ENCODE measurements at places on chromosomes 2 and 18.

DNA sequence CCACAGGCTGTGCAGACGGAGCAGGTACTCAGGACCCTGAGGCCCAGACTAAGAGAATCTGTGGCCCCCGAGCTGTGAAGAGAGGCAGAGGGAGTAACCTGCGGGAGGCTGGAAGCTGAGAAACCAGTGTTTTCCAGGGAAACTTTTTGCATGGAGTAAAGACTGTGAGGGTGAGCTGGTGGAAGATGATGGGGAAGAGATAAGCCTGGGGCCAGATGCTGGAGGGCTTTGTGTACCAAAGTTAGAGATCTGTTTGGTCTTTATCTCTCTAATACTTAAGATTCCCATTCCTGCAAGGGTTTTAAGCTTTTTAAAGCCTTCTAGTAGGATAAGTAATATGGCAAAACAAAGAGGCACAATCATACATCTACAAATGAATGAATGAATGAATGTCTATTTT is 43.7 kb upstream of the MEX3C start:
- DNase-seq = no peak

GRCh38 chr2:219123356-219124135 is 37.1 kb downstream of the NHEJ1 start:
- DNase-seq = no peak

- no peak for DNase-seq
Measured at GRCh38 chr18:63683152-63683551, 19.6 kb upstream of the SERPINB11 start.

GRCh38 chr2:12495247-12495868 is 221.4 kb upstream of the TRIB2 start:
- no peak for DNase-seq

DNA sequence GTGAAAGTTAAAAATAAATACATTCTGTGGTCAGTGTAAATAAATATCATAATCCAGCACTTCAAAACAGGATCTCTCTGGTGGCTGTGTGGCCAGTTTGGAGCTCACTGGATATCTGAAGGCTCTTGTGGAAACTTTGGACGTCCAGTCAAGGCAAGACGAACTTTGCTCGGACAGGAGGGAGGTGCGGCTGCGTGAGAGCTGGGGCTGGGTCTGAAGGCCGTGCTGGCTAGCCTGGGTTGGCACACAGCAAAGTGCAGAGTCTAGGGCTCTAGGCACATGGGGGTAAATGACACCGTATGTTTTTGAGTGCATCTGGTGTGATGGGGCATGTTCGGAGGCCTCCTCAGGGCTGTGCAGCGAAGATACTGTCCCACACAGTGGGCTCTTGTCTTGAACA is 78.9 kb upstream of the TXNDC2 start:
- DNase-seq = no peak

DNA sequence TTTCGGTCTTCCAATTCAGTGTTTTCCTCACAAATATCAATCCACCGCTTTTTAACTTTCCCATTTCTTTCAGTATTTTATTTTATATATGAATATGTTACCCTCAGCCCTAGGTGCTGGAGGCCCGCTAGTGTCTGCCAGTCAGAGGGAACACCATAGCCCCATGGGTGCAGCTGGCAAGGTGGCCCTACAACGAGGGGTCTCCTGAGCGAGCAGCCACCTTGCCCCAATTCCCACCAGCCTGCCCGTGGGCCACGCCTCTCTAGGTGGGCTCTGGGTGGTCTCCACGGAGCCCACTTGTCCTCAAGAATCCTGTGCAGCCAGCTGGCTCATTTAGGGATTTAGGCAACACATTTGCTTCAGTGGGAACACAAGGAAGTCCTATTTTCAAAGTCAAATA is 72.5 kb upstream of the RGPD5 start:
- no peak for DNase-seq

GRCh38 chr18:8854962-8855361 is 149.6 kb downstream of the MTCL1 start:
- DNase-seq = no peak

DNA sequence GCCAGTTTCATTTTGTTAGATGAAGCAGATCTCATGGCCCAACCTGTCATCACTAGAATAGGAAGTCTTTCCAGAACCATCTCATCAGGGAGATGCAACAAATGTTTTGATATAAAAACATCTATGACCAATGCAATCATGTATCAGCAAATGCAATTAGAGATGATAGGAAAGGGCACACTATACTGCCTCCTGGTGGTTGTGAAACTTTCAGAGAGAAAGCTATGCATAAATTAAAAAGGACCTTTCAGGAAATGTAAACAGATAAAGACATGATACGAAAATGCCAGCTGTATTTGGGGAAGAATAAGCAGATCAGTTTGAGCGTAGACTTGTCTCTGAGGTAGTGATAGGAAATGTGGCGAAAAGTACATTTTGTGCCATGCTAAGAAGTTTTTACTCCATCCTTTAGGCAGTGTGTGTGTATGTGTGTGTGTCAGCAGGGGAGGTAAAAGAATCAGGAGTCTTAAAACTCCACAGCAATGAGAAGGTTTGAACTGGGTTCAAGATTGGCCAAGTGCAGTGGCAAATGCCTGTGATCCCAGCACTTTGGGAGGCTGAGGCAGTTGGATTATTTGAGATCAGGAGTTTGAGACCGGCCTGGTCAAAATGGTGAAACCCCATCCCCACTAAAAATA is 479.3 kb downstream of the CPS1 start:
- peak; percentile 21 for DNase-seq

- DNase-seq = no peak
Measured at GRCh38 chr18:68791801-68792200, 6.1 kb upstream of the CCDC102B start.

DNA sequence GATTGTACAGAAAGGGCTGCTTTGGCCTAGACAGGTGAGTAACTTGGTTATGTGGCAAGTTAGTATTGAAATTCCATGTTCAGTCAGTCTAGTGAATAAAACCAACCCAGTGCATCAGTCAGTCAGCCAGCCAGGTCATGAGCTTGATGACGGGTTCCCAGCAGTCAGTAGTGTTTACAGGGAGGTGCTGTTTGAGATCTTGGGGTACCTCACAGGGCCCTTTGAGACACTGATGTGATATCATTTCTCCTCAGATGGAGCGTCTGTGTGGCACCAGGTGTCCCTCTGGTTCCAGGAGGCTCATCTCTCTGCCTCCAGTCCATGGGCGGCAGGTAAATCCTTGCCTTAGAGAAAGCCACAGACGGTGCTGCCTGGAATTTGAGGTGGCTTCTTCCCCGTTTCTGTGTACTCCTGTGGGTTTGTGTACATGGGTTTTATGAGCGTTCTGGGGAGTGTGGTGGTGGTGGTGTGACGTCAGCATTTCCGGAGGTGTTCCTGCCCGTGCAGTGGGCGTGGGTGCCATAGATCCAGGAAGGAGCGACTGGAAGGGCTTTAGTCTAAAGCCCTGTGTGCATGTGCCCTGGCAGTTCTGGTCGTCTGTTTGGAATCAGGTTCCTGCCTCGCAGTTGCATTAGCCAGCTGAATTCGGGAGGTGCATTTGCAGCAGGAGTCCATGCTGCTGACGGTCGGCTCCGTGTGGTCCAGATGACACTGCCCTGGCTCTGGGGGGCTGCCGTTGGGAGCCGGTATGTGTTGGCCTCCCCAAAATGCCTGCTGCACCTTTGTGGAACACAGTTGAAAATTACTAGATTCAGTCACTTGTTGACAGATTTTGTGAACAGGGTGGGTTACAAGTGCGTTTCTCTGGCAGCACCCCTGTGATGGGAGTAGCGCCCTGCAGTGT is 2.1 kb downstream of the CTDP1 start:
- DNase-seq = no peak

- DNase-seq = no peak
Measured at GRCh38 chr2:112674229-112674628, 28.5 kb downstream of the SLC20A1 start.

DNA sequence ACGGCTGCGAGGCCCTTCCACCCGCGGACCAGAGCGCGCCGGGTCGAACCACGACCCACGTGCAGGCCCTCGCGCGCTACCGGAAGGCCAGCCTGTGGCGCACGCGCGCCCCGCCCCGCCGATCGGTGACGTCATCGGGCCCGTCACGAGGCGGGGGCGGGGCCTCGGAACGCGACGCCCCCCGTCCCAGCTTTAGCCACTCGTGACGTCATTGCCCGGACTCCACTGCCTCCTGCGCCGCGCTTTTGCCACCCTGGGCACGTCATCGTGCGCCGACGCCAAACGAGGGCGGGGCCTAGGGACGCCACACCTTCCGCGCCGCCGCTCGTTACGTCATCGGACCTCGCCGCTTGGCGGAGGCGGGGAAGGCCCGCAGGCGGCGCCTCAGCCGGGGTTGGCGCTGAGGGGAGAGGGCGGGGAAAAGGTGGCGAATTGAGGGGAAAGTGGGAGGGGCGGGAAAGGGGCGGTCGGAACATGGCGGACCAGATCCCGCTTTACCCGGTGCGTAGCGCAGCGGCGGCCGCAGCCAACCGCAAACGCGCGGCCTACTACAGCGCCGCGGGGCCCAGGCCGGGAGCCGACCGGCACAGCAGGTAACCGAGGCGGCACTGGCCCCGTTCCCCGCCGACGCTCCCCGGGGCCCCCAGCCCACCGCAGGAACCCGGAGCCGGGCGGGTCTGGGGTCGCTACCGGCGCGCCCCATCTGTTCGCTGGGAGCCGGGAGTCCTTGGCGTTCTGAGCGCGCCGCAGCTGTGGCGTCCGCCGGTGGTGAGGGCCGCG is at the start of gene ATP9B:
ATP9B (plus strand) TSS at position 458 of the 780 bp plus-strand sequence; CDS start at position 475, 17 bp downstream.
- peak; percentile 94 for DNase-seq

DNA sequence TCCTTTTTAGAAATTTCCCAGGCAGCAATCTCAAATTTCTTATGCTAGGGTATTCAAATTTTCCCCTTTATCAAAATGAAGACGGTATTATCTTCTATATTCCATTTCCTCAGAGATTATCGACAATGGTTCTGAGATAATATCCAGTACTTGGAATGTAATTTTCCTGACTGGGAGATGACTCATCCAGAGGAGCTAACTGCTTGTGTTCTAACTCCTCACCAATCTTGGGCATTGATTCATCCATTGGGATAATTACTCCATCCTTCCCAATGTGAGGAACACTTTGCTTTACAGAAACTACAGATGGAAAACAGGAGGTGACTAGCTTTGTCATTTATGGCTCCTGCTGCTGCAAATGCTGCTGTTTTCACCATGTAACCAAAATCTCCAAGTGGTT is 239.4 kb upstream of the LYPD1 start:
- no peak for DNase-seq

DNA sequence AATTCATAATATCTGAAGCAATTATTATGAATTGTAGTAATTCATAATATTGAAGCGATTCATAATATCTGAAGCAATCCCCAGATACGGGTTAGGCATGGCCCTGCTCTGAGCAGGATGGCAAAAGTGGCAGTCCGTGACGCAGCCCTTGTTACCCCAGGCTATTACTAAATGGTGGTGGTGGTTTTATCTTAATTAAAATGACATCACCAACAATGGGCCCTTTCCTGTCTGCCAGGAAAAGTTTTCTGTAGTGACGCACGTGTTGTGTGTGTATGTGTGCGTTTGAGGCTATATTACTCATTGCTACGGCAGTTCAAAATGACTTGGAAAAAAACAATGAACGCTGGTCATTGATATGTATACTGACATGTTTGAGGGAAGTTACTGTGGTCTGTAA is 10.6 kb upstream of the MOCOS start:
- DNase-seq = no peak

DNA sequence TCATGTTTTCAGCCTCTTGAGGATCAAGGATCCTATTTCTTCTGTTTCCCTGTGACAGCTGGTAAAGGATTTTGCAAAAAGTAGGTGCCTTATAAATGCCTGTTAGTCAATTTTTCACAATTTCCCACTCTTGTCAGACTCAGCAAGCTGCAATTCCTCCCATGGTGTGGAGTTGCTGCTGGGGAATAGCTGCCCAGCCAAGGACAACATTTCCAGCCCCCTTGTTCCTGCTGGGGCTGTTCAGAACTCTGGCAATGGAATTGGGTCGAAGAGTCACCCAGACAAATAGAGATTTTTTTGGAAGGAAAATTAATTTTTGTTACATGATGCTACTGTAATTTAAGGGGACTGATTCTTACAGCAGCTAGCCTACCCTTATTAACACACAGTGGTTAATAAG is 43.7 kb downstream of the FSHR start:
- DNase-seq = no peak

DNA sequence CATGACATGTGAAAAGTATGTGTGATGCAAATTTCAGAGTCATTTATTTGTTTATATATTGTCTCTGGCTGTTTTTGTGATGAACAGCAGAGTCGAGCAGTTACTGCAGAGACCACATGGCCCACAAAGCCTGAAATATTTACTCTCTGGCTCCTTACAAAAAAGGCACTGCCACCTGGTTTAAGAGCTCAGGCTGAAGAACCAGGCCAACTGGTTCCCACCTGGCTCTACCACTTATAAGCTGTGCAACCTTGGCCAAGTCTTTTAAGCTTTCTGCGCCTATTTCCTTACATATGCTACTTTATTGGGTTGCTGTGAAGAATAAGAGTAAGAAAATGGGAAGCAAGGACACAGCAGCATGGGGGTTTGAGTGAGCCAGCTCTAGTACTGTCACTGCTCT is 207.6 kb downstream of the L3MBTL4 start:
- DNase-seq = no peak

DNA sequence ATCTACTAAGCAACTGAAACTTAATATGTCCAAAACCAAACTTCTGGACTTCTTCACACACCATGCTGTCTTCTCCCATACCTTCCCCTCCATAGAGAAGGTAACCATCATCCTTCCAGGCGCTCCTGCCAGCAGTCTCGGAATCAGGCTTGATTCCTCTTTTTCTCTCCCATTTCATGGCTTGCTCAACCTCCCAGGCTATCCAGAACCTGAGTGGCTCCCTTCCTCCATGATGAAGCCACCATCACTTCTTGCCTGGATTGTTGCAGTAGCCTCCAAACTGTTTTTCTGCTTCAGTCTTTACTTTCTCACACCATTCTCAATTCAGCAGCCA is 40.1 kb upstream of the NDUFV2 start:
- no peak for DNase-seq

- no peak for DNase-seq
Measured at GRCh38 chr2:188079196-188079595, 212.5 kb upstream of the GULP1 start.

DNA sequence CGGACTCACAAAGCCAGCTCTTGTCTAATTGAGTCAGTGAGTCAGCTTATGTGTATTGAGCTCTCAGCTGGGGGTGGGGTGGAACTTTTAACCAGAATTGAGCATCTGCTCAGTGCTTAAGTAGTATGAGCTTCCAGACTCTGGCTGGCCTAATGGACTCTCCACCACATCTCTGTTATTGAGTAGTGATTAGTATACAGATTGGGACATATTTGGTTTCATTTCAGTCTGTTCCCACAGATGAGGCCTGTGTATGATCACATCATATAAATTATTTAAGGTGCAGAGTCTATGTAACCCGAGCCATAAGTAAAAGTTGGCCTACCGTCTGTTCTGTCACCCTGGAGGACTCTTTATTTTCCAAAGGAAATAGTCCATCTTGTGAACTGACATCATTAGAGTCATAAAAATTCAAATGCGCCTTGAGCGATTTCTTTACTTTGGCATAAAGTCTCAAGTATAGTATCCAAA is 152.1 kb downstream of the THSD7B start:
- no peak for DNase-seq

DNA sequence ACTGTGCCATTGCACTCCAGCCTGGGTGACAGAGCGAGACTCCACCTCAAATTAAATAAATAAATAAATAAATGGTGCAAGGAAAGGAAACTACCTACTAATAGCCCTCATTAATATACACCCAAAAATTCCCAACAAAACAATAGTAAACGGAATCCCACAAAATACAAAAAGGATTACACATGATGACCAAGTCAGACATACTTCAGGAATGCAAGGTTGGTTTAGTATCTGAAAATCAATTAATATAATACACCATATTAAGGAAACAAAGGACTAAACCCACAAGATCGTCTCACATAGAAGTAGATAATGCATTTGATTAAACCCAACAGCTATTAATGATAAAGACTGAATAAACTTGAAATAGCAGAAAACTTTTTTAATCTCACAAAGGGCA is 307.4 kb downstream of the TGIF1 start:
- no peak for DNase-seq
